ENCODE measurements at places on chromosomes 11 and 22. TPM values are rescaled to one million over a fixed set of nuclear protein-coding genes. Genes with fewer than 3 reads are reported as not detected.

Gene TYR
- total RNA-seq = not detected

Gene GRIA4
- total RNA-seq = not detected

Gene IRAG1
- 2.7 TPM for total RNA-seq

Gene DRAP1
- 170 TPM for total RNA-seq

Gene PKNOX2
- 1.2 TPM for total RNA-seq

Gene NXPE1
- total RNA-seq = not detected

Gene SESN3
- 33.3 TPM for total RNA-seq

Gene RAB39A
- not detected for total RNA-seq

Gene DBX1
- not detected for total RNA-seq

Gene BARX2
- total RNA-seq = not detected

Gene GGTLC2
- total RNA-seq = not detected

Gene POU2AF3
- 0.36 TPM for total RNA-seq

Gene BIRC3
- 1.8 TPM for total RNA-seq

- DNase-seq = no peak
These were observed 35.6 kb downstream of the PC start for GRCh38 chr11:66922551-66922950.

DNA sequence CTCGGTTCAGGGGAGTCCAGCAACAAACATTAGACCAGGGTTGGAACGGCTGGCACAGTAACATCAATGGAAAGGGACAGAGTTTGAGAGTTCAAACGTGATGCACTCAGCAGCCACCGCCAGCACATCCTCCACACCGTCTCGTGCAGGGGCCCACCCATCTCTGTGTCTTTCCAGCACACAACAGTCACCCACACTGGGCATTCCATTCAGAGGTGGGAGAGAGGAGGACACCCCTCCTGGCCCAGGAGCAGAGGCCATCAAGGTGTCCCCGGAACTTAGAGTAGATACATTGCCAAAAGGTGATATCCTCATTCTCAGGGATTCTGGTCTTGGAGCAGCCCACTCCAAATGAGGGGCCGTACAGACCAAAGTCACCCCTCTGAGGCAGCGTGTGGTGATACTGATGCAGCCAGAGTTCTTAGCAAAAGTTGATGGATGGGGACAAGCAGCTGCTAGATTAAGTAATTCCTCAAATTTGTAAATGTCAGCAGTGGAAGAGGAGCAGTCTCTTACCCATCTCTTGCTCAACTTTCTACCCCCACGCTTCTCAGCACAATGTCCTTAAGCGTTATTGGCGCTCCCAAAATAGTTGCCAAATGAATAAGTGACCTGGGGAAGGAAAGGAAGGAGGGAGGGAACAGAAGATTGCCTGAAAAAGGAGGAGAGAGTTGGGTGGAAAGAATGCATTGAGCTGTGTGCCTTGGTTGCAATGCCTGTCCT lies 5.5 kb downstream of the SNAP29 start:
- DNase-seq = no peak

DNA sequence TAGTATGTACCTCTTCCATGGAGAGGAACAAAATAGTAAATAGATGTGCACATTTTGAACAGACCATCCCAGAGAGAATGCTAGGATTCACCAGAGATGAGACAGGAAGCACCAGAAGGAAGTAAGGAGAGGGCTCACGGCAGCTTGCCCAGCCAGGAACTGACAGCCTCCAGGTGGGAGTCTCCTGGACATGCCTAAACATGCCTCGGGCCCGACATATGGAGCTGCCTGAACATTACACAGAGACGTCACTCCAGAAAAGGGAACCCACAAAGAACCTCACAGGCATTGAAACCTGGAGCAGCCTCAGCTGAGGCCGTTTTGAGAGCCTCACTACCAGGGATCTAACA lies 67.4 kb downstream of the BRD1 start:
- DNase-seq = peak; percentile 34

DNA sequence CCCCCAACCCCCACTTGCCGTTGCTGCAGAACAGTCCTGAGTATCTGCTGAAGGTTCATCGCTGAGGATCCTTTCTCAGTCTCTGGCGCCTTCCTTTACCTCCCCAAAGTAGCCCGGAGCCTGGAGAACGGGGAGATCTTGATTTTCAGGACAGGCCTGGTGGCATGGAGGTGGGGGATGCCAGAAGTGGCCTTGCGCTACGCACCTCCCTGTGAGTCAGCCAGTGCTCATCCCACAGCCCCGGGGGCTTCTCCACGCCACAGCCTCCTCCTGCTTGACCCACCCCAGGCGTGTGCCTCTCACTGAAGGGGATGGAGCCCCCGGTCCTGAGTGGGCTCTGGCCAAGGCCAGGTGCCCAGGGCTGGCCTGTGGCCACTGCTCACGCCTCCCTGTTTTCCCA lies 339.6 kb downstream of the TBC1D22A start:
- no peak for DNase-seq

DNA sequence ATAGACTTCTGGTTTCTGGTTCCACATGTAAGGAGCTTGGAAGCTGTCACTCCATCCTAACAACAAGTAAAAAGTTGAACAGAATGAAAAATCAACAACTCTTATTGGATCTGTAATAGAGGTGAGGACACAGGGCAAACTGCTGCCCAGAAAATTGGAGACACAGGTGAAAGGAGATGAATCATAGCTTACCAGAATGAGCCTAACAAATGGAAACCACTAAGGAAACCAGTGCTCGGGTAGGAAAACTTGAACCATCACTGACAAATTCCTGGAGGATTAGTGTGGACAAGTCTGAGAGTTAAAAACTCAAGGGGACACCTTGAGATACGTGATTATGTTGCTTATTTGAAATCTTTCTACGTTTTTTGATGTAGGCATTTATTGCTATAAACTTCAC lies 52.1 kb downstream of the GDPD4 start:
- no peak for DNase-seq

DNA sequence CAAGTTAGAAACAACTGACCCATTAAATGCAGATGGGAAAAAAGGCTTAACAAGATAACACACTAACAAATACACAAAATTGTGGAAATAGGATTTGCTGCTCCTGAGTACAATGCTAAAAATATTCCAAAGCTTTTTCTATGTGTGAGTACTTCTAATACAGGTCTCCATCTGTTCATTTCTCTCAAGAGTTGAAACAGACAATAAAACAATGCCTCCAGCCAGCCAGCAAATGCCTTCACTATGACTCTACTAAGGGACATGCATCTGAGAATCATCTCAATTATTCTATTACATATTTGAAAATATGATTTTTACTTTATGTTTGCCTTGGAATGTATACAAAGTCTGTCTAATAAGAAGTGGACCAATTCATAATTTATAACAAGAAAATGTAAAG lies 119.0 kb downstream of the CADM1 start:
- DNase-seq = no peak

- DNase-seq = peak; percentile 91
These were observed 26.1 kb upstream of the RTL6 start for GRCh38 chr22:44523981-44524759.

GRCh38 chr11:3134651-3135480 lies 30.2 kb downstream of the OSBPL5 start:
- DNase-seq = peak; percentile 66

- DNase-seq = peak; percentile 29
These were observed 85.9 kb downstream of the WNT7B start for GRCh38 chr22:45891021-45891421.

DNA sequence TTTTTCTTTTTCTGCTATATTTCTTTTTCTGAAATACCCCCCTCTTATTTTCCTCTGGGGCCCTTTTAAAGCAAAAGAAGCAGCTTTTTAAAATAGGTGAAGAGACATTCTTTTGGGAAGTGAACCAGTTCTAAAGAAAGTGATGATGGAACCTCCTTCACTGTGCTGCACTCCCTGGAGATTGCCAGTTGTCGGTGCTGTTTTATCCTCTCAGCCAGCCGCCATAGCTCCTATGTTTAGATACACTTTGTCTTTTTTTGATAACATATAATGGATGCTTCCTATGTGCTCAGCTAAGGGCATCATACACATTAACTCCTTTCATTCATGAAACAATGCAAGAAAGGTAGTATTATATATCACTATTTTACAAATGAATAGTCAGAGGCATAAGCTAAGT lies 14.0 kb downstream of the CFAP300 start:
- peak; percentile 22 for DNase-seq

GRCh38 chr11:93133488-93134109 lies 64.2 kb downstream of the SLC36A4 start:
- DNase-seq = no peak

GRCh38 chr22:20151276-20151588 lies 377 bp upstream of the CCDC188 start:
- no peak for DNase-seq
